ENCODE measurements at places on chromosomes 13 and 19. TPM values are rescaled to one million over a fixed set of nuclear protein-coding genes. Genes with fewer than 3 reads are reported as not detected.

The MPHOSPH8 gene
- total RNA-seq, result 33.5 TPM

GRCh38 chr19:4555657-4556561, 3.6 kb downstream of the SEMA6B start:
- peak; percentile 74 for DNase-seq

- DNase-seq, result no peak
Observed at GRCh38 chr13:25890671-25891212, 161.1 kb downstream of the SHISA2 start.

- DNase-seq, result no peak
Observed at GRCh38 chr13:22112956-22113745, 442.3 kb downstream of the FGF9 start.

The PRTN3 gene
- not detected for total RNA-seq

The KLK14 gene
- not detected for total RNA-seq

DNA sequence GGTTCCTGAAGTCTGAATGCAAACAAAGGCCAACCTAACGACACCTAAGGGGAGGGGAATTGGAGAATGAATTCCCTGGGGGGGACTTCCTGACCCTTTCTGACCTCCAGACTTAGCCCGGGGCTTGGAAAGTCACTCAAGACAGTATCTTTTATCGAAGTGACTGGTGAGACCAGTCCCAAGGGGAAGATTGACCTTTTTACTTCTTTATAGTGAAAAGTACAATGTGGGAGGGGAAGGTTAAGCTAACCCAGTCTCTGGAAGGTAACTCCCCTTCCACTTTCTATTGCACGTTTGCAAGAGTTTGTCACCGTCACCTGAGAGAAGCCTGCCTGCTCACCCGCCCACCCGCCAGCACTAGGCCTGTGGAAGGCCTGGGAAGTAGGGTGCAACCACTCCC, 111.9 kb downstream of the EFNB2 start:
- DNase-seq, result no peak

DNA sequence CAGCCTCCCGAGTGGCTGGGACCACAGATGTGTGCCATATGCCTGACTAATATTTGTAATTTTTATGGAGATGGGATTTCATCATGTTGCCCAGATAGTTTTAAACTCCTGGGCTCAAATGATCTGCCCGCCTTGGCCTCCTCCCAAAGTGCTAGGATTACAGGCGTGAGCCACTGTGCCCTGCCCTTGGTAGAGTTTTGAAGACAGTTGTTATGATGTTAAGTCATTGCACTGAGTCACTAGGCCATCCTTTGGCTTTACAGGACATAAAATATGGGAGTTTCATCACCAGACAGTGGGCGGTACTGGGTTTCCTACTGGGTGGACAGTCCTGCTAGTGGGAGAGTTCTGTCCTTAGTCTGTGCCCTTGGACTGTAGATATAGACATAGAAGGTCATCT, 282.5 kb downstream of the ATP8A2 start:
- no peak for DNase-seq

GRCh38 chr19:56112313-56112709, 8.8 kb downstream of the ZNF787 start:
- DNase-seq, result no peak

DNA sequence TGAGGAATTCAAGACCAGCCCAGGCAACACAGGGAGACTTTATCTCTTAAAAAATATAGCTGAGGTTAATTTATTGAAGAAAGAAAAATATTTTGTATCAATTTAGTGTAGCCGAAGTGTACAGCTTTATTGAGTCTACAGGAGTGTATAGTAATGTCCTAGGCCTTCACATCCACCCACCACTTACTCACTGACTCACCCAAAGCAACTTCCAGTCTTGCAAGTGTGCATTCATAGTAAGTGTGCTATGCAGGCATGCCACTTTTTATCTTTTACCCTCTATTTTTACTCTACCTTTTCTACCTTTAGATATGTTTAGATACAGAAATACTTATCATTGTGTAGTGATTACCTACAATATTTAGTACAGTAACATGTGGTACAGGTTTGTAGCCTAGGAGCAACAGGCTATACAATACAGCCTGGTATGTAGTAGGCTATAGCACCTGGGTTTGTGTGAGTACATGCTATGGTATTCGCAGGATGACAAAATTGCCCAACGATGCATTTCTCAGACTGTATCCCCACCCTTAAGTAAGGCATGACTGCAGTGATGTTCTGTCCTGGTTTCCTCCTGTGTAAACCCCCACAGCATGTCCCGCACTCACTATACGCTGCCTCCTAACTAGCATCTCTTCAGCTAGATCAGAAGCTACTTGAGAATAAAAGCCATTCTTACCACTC, 15.3 kb upstream of the ATP12A start:
- no peak for DNase-seq

DNA sequence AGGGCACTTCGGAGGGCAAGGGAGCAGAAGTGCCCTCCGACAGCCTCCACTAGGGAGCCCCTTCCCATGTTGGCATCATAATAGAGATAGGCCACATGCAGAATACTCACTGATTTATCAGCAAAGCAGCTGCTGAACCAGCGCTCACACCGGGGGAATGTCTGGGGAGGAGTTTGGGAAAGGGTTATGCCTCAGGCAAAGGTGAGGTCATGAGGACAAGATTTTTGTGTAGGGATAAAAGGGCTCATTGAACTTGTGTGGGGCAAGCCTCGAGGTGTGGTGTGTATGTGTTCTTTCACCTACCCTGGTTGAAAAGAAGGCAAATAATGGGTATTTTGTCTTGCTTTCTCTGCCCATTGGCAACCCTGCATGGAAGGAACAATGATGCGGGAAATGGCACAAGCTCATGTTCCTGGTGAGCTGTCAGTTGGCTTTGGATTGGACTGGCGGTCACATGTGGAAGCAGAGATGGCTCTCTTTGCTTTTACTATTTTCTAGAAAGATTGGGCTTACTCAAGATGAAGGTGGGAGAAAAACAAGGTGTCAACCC, 39.1 kb upstream of the SLC7A9 start:
- DNase-seq, result no peak

DNA sequence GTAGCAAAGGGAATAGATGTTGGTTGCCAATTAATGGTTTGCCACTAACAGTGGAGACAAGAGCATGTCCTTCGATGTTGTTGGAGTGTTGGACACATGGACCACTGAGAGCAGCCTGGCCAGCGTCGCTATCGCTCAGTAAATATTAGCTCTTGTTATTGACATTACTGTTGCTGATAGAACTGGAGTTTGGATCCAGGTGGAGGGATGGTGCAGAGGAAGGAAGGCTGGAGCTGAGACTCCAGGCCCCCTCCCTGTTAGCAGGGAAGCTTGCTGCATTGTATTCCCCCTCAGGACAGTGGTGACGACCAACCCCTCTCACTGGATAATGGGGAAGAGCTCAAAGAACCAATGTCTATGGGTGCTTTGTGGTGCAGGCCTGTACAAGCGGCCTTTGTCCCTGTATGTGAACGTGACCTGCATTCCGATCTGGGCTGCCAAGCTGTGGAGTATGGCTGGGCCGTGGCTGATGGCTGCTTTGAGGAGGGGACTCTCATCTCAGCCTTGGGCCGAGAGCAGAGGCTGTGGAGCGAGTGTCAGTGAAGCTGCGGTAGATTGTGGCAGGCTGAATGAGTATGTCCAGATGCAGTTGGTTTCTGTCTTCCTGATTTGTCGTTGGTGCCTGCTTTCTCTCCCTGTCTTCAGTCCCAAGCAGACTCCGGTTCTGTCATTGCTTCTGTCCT, 7.0 kb downstream of the CLASRP start:
- DNase-seq, result no peak

The IGLON5 gene
- not detected for total RNA-seq

DNA sequence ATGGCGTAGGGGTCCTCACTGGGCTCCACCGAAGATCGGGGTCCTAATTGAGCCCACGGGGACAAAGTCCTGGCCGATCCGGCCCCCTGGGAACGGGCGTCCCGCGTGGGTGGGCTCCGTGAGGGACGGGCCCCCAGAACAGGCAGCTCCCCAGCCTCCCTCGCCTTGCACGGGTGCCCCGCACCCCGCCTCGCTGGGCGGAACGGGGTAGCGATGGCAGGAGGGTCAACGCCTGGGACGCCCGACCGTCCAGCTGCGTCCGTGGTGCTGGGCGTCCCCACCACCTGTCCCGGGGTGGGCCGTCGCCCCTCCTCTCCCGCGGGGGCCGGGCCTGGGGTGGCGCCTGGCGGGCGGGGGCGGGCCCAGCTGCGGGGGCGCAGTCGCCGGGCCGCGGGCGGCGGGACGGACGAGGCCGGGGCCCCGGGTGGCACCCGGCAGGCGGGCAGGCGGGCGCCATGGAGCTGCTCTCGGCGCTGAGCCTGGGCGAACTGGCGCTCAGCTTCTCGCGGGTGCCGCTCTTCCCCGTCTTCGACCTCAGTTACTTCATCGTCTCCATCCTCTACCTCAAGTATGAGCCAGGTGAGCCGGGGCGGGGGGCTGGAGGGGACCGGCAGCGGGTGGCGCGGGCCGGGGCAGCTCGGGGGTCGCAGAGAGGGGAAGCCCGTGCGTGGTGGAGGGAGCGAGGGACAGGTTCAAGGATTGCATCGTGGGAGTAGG, at the start of gene TMEM38A:
Gene TMEM38A, plus strand, starts transcription at position 377 of the 717 bp plus-strand sequence. Its CDS starts 79 bp downstream, at position 456.
- peak; percentile 81 for DNase-seq

The CEACAM7 gene
- total RNA-seq, result 753 TPM

- peak; percentile 83 for DNase-seq
Observed at GRCh38 chr19:14073925-14074838, 1.6 kb downstream of the MISP3 start.

GRCh38 chr13:102441085-102441484, 39.2 kb upstream of the FGF14 start:
- DNase-seq, result no peak

GRCh38 chr19:34504809-34505291, 23.3 kb downstream of the WTIP start:
- DNase-seq, result no peak

All from mucosa of descending colon (tissue), 3 donors.